ENCODE measurements at places on chromosomes 1 and 21.
A peak's percentile ranks its signal among the peaks of the same experiment; 100 is the strongest.

- DNase-seq: peak; percentile 13
These were observed 82.3 kb downstream of the DENND1B start for GRCh38 chr1:197692965-197693364.

- peak; percentile 30 for DNase-seq
These were observed 456 bp downstream of the TOMM40L start for GRCh38 chr1:161226320-161226711.

- no peak for DNase-seq
These were observed 8.0 kb downstream of the TENT5B start for GRCh38 chr1:27004471-27005165.

- no peak for DNase-seq
These were observed 4.4 kb upstream of the SAMD11 start for GRCh38 chr1:919271-919872.

DNA sequence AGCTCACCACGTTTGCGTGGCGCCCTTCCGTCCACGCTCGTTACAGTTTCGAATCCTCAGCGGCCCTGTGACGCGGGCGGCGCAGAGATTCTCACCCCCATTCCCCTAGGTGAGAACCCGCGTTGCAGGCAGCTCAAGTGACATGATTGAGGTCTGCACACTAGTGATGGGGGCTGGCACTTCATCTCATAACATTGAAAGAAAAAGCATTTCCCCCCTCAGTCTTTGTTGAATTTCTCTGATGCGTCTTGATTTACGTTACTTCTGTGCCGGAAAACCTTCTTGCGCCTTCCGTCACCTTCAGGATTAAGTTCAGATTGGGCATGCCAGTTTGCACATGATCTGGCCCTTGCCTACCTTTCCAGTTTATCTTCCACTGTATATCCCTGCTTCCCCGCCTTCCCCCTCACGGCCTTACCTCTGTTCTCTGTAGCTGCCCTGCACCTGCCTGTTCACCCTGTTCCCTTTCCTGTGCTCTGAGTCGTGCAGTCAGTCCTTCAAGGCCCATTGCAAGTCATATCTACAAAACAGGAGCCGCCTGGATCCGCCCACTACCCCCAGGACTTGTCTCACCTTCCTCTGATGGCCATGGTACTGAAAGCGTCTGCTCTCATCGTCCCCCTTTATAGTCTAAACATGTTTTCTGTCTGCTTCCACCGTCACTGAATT, 1.1 kb downstream of the CTPS1 start:
- DNase-seq: no peak

DNA sequence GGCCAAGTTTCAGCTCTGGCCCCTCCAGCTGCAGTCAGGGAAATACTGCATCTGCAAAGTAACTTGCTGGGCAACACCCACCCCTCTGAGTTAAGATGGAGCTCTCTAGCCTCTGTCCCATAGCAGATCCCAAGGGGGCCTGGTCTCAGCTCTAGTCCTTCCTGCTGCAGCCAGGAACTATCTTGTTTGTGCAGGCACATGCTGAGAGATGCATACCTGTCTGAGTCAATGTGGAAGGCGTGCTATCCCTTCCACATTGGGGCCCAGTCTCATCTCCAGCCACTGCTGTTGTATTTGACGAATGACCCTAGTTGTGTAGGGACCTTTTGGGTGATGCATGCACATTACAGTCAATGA, 76.4 kb downstream of the CTH start:
- DNase-seq: no peak

DNA sequence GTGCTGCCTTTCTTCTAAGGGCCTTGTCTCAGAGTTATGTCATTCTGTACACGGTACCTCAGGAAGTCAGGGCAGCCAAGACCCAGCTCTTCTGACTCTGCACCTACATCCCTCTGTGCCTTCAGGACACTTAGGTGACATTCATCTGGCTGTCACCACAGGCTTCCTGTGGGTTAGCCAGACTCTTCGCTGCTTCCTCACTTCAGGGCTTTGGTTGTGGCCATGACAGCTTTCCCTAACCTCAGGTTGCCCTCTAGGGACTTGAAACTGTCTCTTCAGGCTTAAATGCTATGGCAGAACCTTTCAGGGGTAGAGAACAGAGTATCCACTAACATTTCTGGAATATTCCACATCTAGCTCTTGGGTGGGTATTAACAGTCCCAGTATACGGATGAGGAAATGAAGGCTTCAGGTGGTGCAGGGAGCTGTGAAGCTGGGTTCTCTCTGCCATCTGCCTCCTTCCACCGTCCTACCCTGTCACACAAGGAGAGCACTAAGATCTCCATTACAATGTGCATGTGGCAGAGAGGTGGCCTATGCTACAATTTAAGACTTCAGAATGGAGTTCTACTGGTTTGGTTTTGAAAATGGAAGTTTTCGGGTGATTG, 9.9 kb downstream of the TSSK3 start:
- DNase-seq: peak; percentile 66

DNA sequence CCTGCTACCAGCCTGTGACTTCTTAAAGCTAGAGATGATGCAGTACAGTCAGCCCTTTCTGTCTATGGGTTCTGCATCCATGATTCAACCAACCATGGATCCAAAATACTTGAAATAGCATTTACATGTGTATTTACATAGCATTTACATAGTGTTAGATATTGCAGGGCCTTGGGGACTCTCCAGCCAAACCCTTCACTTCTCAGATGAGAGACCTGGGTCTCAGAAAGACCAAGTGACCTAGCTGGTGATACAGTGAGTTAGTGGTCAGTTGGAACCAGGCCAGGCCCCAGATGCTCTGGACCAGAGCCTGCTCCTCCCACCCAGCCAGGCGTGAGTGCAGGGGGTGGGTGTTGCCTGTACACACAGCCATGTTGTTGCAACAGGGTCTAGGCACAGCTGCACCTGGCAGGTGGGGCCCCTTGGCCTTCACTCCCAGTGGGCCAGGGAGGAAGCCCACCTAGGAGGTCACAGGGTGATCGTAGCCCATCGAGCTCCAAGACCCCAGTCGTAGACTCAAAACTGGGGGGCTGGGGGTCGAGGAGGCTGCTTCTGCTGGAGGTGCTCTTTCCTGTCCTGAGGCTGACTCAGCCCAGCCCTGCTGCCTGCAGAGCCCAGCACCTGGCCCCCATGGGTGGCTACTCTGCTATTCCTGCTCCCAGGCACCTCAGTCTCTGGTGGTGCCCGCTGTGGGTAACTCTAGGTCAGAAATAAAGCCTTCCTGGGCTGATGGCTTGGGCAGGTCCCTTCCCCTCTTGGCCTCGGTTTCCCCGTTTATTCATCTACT, 7.7 kb downstream of the TMEM61 start:
- no peak for DNase-seq

DNA sequence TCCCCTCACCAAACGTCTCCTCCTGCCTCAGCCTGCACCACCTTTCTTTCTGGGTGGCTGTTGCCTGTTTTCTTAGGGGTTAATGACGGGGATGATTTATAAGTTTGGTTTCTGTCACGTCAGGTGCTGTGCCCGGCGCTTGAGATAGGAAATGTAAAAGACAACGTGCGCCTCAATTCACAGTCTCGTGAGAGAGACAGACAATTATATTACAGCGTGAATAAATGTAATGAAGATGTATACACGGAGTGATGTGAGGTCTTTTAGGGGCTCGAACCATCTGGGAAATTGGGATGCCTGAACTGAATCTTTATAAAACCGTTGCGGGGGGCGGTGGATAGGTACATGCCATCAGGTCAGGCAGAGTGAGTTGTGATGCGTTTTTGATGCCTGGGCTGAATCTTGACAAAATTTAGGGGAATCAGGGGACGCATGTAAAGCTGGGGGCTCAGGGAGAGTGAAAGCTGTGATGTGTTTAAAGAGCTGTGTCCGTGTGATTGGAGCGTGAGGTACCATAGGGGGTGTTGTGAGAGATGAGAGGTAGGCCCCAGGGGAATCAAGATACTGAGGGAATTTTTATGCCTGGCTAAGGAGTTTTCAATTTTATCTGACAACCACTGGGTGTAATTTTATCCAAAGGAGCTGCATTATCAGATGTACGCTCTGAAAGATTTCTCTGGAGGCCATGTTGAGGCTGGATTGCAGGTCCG, 831 bp downstream of the TIPRL start:
- peak; percentile 49 for DNase-seq

DNA sequence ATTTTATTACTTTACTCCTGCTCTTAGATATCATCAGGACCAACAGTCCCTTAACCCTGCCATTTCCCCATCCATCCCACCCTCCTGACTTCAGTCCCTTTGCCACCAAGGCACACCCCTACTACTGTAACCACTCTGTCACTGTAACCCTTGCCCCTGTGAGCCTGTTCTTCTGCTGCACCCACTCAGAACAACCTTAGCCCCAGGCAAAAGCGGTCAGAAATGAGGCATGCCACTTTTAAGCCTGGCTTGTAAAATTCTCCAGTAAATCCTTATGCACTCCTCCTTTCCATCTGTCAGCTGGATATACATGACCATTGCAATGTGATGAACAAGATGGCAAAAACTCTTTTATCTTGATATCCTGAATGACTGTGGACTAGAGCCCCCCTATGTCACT, 555.0 kb upstream of the PLXNA2 start:
- DNase-seq: no peak

DNA sequence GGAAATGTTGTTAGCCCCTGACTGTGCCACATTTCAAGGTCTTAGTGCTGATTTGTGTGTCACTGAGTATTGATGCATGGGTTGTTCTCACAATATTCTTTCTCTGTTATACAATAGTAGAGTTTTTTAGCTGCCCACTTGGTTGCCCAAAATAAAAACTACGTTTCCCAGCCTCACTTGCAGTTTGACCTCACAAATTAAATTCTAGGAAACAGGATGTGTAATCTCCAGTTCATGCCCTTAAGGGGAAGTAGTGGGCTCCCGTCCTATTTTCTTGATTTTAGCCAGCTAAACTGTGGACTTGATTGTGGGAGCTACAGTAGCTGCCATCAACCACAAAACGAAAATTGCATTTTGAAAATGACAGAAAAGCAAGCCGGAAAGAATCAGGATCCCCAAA, 27.3 kb upstream of the LAMC1 start:
- no peak for DNase-seq

DNA sequence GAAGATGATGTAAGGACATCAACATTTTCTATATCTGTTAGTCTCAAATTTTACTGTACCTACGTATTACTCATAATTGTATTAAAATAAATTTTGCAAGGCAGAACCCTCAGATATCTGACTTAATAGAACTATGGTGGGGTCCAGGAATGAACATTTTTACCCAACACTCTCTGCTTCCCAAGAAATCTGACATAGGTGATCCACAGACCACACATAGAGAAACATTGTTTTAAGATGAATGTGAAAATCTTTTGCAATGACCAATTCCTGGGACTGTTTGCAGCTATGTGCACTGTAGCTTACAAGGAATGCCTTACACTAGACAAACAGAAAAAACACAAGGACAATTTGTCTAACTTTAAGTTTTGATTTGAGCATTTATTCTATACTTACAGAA, 645.6 kb upstream of the ADGRL2 start:
- DNase-seq: no peak

DNA sequence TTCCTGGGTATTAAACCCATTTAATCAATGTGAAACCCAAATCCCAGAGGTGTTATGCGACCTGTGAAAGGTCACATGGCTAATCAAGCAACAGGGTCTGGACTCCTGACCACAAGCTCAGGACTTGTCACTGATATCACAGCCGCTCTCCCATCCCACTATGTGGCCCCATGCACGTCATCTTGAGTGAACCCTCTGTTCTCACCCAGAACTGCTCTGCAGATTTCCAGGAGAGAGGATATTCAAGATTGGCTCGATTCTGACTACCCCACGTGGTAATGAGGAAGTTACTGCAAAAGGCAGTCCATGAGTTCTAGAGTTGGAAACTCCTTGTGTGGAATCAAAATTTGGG, 173.5 kb upstream of the ETV3 start:
- no peak for DNase-seq

GRCh38 chr1:203573730-203574129, 52.9 kb upstream of the ATP2B4 start:
- no peak for DNase-seq

GRCh38 chr1:23577056-23578004, 18.0 kb upstream of the ID3 start:
- peak; percentile 80 for DNase-seq

DNA sequence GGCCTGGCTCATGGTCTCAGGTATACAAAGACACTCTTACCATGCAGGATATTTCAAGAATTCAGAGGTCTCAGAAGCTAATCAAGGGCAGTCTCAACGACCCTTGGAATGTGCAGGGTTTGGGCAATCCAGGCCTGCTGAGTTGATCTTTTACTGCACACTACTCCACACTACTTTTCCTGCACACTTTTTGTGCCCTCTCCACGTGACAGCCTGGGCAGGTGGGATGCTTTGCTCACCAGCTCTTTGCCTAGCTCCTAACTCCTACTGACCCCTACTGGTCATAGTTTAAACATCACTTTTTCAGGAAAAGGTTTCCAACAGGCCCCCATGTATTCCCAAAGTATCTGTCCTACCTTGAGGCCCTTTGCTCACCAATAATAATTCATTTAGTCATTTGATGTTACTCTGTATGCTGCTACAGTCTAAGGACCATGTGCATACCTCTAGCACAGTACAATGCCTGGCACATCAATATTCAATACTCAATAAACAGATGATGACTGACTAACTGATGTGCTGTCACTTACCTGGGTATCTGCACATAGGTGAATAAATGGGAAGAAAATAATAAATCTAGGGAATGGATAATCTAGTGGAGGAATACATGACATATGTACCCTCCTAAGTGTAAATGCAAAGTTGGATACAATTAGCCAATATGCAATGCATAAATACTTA, 9.6 kb downstream of the DUSP23 start:
- DNase-seq: peak; percentile 50

Measured in B cell (primary cell).